ENCODE measurements at places on chromosomes 5 and 9.

- DNase-seq = no peak
Observed at GRCh38 chr9:127498298-127498697, 47.0 kb downstream of the LRSAM1 start.

DNA sequence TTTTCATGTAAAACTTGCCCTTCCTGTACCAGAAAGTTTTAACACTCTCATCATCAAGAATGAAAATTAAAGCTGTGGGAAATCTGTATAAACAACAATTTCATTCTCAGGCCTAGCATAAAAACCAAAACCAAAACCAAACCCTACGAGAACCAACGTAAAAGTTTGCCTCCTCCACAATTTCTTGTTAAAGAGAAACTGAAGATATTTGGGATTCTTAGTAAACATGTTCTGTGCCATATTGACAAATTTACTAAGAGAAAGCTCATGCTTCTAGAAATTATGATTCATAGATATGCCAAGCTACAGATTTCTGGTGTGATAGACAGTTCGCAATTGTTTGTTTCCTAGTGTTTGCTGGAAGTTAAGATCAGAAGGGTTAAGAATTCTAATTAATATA is 801.0 kb upstream of the NUDT12 start:
- no peak for DNase-seq

DNA sequence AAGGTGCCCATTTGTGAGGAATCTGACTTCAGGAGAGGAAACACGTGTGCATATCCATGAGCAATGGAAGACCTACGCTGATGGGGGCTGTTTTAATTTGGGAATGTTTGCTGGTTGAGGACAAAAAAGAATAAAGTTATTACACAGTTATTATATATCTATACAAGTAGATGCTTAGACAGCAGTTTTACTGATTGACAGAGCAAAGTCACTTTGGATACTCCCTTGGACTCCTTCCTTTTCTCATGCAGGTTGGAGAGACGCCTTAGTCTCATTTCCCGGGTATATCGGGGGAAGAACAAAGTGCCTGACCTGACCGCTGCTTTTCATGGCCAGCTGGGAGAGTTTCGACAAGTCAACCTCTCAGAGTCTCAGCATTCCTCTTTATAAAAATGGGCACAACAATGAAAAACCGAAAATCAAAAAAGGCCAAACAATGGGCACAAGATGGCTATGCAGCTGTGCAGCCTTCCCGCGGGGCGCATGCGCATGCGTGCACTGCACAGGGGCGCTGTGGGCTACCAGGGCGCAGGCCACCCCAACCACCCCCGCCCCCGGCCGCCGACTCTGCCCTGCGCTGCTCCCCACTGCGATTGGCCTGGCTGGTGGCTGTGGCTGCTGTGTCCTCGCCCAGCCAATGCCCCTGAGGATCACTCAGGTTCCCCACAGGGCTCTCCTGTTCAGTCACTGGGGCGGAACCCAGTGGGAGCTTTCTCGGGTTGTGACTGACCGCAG is 18.1 kb downstream of the NFIL3 start:
- no peak for DNase-seq

GRCh38 chr9:78552802-78553201 is 255.9 kb downstream of the PSAT1 start:
- DNase-seq = no peak

DNA sequence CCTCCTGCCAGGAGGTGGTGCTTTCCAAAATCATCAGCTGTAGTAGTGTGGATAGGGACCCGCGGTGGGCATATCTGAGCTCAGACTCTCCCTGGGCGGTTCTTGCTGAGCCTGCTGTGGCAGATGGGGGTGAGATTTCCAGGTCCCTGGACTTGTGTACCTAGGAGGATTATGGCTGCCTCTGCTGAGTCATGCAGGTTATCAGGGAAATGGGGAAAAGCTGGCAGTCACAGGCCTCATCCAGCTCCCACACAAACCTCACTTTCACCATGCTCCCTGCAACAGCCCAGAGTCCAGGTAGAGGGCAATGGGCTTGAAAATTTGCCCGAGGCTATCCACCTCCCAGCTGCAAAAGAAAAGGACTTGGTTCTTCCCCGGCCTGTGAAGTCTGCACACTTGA is 23.4 kb upstream of the MAMDC2 start:
- no peak for DNase-seq

- DNase-seq = no peak
Observed at GRCh38 chr9:33198165-33198564, 31.0 kb upstream of the B4GALT1 start.

- no peak for DNase-seq
Observed at GRCh38 chr9:95512709-95513095, 4.1 kb downstream of the PTCH1 start.

- no peak for DNase-seq
Observed at GRCh38 chr5:96714951-96715451, 52.8 kb downstream of the CAST start.

- peak; percentile 45 for DNase-seq
Observed at GRCh38 chr9:120755810-120756434, 37.3 kb downstream of the FBXW2 start.

- no peak for DNase-seq
Observed at GRCh38 chr5:157993986-157994691, 135.2 kb upstream of the CLINT1 start.

DNA sequence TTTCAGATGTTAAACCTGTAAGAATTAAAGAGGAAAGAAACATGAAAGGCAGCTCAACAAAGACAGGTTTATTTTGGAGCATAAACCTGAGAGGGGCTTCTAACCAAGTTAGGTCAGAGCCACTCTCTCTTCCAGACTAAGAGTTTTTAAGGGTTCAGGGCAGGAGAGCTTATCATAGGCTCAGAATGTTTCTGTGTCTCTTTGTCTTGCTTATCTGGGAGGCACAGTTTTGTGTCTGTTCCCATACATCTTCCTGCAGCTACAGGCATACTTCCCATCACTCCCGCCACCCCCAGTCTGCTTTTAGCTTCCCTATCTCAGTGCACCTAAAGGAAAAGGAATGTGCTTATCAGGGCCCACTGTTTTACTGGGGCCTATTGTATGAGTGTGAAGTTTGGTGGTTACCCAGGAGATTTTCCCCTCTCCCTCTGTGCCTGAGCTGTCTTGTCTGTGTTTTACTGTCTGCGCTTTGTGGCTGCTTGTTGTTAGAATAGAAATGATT is 21.9 kb downstream of the CD14 start:
- DNase-seq = no peak

GRCh38 chr9:95607507-95607906 is 90.7 kb upstream of the PTCH1 start:
- no peak for DNase-seq

Measured in SK-N-DZ (cell line).